Astrocyte of the hippocampus (primary cell): ENCODE measurements at places on chromosomes 6 and 20.

- DNase-seq = no peak
Observed at GRCh38 chr20:59439243-59439642, 138.8 kb downstream of the EDN3 start.

- DNase-seq = no peak
Observed at GRCh38 chr20:47187450-47188195, 168.9 kb downstream of the ZMYND8 start.

GRCh38 chr6:111941686-111942330 is 68.6 kb upstream of the FYN start:
- no peak for DNase-seq

DNA sequence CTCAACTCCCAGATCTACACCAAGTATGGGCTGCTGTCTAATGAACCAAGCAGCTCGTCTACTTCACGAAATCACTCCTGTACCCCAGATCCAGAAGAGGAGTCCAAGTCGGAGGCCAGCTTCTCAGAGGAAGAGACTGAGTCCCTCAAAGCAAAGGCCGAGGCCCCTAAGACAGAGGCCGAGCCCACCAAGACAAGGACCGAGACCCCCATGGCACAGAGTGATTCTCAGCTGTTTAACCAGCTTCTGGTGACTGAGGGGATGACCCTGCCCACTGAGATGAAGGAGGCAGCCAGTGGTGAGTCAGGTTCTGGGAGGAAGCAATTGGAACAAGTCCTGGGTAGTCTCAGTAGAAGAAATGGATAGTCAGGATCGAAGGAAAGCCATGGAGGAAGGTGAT is 5.8 kb downstream of the CUL9 start:
- DNase-seq = no peak

DNA sequence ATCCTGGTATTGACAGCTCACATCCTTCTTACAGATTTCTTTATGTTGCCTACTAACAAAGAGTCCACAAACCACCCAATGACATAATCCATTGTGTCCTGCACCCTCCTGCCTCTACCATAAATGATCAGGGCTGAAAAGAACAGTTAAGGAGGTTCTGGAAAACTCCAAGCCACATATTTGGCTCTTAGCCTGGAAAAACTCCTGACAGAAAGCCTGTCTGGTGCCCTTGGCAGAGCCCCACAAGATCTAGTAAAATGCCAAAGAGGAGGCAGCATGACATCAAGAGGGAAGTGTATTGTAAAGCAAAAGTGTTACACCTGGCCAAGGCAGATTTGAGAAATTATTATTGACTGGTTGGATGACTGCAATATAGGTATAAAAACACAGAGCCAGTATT is 126.4 kb upstream of the VGLL2 start:
- DNase-seq = peak; percentile 14

- DNase-seq = no peak
Observed at GRCh38 chr6:159875194-159875593, 15.6 kb upstream of the MAS1 start.

GRCh38 chr6:37103169-37104039 is 66.5 kb upstream of the PIM1 start:
- peak; percentile 42 for DNase-seq

GRCh38 chr6:122548281-122548680 is 61.9 kb upstream of the PKIB start:
- DNase-seq = no peak

DNA sequence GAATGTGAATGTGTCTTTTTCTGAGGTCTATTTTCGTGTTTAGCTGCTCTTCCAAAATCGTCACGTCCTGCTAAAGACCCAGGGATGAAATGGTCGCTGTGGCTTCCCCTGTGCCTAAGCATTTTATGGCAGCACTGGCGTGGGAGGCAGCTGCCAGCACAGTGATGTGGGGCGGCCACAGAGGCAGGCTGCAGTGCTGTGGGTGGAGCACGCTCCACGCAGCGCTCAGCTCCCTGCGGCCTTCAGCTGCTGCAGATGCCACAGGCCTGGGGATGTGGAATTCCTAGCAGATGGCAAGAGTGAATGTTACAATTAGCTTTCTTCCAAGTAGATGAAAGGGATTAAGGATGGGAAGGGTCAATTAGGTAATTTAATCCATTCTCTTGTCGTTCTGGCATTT is 242.6 kb downstream of the SMOC2 start:
- no peak for DNase-seq

GRCh38 chr6:127813699-127814027 is 87.2 kb downstream of the THEMIS start:
- DNase-seq = no peak

GRCh38 chr6:108897371-108897770 is 49.1 kb downstream of the ARMC2 start:
- peak; percentile 73 for DNase-seq

GRCh38 chr20:24773751-24774201 is 175.3 kb upstream of the CST7 start:
- DNase-seq = peak; percentile 88

DNA sequence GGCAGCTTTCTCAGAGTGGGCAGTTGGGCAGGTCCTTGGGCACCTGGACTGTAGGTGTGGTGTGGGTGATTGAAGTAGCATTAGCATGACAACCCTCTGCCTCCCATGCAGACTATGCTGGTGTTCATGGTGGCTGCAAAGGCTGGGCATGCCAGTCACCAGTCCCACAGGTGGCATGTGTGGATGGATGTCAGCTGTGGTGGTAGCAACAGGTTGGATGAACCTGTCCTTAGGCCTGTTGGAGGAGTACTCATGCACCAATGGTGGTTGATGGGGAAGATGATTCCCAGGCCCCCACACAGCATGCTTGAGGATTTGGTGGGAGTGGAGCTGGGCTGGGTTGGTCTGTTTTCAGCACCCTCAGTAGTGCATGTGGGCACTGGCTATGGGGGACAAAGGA is 251.1 kb downstream of the PAX1 start:
- no peak for DNase-seq

GRCh38 chr20:1225263-1225782 is 521 bp upstream of the RAD21L1 start:
- no peak for DNase-seq

DNA sequence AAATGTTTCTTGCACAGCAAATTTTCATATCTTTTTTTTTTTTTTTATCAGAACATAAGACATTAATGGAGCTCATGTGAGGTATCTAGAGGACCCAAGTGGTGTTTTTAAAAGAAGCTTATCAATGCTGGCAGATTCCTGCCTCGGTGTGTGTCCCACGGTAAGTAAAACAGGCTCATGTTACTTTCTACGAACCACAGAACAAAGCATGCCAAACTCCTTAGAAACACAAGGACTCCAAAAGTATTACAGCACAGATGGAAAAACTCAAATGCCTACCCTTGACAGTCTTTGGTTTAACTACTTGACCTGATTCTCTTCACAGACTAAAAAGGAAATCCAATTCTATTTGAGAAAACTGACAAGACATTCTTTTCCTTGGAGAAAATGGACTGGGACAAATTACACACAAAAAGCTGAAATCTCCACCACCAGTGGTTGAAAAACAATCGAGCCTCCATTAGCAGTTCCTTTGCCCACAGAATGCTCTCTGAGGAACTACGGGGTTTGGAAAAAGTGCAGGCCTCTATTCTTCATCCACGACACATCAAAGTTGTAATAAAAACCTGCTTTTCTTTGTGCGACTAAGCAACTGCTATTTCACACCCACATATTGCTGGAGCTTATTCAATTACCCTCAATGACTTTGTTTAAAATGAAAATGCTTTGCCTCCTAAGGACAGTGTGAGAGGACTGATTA is 5.4 kb downstream of the METTL24 start:
- peak; percentile 44 for DNase-seq

- DNase-seq = no peak
Observed at GRCh38 chr6:11067348-11067747, 23.2 kb upstream of the ELOVL2 start.

DNA sequence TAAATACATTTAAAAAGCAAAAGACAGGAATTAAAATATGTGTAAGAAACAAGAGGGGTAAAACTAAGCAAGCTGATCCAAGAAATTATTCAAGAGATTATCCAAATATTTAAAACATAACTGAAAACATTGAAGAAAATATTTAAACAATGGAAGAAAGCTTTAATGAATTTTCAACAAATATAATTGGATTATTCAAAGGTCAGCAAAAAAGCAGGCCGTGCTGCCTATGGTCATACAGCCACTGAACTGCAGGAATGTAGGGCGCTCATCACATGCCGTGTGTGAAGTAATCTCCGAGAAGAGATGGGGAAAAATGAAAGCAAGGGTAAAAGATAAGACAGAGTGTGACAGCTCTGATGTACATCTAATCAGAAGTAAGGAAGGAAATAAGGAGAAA is 1195.4 kb upstream of the EYS start:
- DNase-seq = no peak

DNA sequence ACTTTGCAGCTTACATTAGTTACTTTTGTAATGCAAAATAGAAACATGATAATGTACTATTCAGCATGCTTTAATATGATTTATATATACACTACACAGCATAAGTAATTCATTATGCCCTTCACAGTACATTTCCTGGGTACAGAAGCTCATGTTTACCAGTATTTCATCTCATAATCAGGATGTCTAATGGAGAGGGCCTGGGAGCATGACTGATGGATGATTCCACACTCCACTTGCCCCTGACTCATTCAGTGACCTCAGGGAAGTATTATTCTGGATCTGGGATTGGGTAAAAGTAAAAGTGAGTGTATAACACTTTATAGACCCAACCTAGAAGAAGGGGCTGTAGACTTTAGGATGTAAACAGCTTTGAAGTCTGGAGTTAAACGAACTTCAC is 31.4 kb upstream of the BACH2 start:
- peak; percentile 60 for DNase-seq

DNA sequence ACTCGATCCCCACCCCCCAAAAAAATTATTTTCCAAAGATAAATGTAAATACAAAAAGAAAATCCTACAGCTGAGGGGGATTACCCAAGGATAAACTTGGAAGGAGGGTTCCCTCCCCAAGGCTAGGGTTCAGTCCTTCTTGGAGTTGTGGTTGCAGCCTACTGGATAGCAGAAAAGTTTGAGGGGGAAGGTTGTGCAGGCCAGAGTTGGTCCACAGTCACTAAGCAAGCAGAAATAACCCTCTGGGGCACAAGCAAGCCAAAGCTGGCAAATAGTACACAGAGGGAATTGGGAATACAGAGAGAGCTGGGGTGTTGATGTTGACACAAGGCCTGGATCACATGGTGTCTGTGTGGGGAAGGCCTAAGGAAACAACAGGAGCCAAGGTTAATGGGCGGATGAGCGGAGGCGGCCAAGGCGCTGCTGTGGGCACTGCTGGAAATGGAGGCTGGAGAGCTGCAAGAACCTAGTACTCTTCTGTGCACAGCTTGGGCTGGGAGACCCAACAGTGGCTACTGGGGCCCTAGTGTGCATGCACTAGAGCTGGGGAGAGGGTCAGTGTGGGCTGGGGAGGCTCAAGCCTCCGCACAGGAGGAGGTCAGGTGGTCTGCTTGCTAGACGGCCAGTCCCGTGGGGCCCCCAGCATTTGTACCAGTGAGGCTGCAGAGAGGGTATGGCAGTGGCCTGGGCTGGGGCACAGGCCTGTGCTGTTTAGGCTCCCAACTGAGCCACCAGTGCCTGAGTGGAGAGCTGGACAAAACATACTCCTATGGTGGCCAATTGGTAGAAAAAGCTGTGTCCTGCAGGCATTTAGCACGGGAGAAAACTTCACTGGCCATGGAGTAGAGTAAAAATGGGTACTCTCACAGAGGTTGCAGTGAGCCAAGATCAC is 5.5 kb upstream of the SNRPB start:
- no peak for DNase-seq
